ENCODE measurements at places on chromosomes 11 and 22.

- no peaks in the 10 kb centered on the region for H3K27me3 ChIP-seq
- no peaks in the 10 kb centered on the region for H3K36me3 ChIP-seq
- no peak for DNase-seq
- no peak overlapping the region for H3K27ac ChIP-seq
Observed at GRCh38 chr11:76288166-76288980, 82.1 kb upstream of the WNT11 start.

DNA sequence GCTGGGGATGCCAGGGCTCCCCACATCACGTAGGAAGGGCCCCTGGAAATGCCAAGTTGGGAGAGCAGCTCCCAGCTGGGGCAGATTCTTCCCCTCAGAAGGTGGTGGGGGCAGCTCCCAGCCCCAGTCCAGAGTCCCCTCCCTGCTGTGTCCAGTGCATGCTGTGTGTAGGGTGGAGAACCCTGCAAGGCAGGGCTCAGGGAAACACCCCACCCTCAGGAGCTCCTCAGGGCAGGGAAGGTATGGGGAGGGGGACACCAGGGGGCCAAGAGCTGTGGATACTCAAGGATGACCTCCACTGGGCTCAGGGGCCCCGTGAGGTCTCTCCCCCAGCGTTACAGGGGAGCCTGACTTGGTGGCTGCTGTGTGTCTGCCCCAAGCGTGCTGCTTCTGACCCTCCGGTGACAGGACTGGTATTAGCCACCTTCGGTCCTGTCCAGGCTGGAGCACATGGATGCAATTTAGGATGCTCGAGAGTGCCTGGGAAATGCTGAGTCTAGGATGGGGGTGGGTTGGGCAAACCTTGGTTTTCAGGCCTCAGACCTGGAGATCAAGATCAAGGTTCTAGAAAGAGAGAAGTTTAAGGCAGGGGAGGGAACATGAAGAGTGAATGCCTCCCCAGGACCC lies 16.1 kb upstream of the CABP7 start:
- H3K4me1 ChIP-seq = no peaks in the 10 kb centered on the region
- DNase-seq = no peak
- H3K27me3 ChIP-seq = no peaks in the 10 kb centered on the region
- H3K36me3 ChIP-seq = no peaks in the 10 kb centered on the region
- H3K27ac ChIP-seq = no peak overlapping the region
- no peak overlapping the region for H3K4me3 ChIP-seq

GRCh38 chr11:11414996-11415395 lies 61.9 kb upstream of the CSNK2A3 start:
- DNase-seq = no peak
- no peak overlapping the region for H3K27ac ChIP-seq
- H3K36me3 ChIP-seq = no peaks in the 10 kb centered on the region
- peaks cover 2% of the 10 kb centered on the region for H3K4me1 ChIP-seq
- no peaks in the 10 kb centered on the region for H3K27me3 ChIP-seq

GRCh38 chr22:34072585-34072984 lies 152.3 kb upstream of the LARGE1 start:
- H3K27me3 ChIP-seq = no peaks in the 10 kb centered on the region
- no peak overlapping the region for H3K4me3 ChIP-seq
- no peak overlapping the region for H3K27ac ChIP-seq
- no peaks in the 10 kb centered on the region for H3K36me3 ChIP-seq
- no peaks in the 10 kb centered on the region for H3K4me1 ChIP-seq

DNA sequence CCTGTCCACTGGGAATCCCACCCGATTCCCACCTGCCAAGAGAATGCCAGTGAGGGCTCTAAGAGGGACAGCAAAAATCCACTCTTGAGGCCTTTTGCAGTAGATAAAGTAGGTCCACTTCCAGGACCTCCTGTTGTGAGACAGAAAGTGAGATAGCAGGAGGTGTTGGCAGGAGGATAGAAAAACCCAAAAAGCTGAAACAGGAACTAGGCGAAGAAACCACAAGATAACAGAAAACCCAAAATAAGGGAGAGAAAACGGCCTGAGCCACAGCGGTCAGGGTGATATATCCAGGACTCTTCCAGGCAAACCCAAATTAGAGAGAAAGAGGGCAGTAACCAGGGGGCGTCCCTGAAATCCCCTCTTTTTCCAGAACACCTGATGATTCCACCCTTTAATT lies 79.7 kb upstream of the LINC01488 start:
- H3K27ac ChIP-seq = no peak overlapping the region
- H3K36me3 ChIP-seq = no peaks in the 10 kb centered on the region

DNA sequence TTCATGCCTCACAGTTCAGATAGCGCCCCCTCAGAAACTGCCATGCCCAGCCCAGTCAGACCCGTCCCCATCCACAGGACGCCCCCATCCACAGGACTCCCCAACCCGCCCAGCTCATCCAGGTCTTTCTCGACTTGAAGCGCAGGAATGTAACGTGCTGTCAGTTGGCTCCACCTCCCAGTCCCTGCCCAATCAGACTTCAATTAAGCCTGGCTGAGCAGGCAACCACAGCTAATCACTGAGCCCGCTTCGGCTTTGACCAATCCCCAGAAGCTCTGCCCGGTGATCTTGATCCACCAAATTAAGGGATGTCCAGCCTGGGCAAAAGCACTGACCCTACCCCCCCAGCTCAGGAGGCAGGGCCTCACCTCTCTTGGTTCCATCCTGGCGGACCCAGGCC lies 10.5 kb upstream of the MFNG start:
- no peaks in the 10 kb centered on the region for H3K27me3 ChIP-seq
- no peak overlapping the region for H3K27ac ChIP-seq
- DNase-seq = no peak
- peaks cover 1% of the 10 kb centered on the region for H3K36me3 ChIP-seq
- H3K4me1 ChIP-seq = peaks cover 24% of the 10 kb centered on the region

- H3K36me3 ChIP-seq = no peaks in the 10 kb centered on the region
- H3K4me1 ChIP-seq = no peaks in the 10 kb centered on the region
- H3K27me3 ChIP-seq = no peaks in the 10 kb centered on the region
- DNase-seq = no peak
Observed at GRCh38 chr11:110795112-110795624, 82.9 kb upstream of the ARHGAP20 start.

GRCh38 chr11:34587282-34587677 lies 33.6 kb upstream of the EHF start:
- no peaks in the 10 kb centered on the region for H3K27me3 ChIP-seq
- DNase-seq = no peak
- H3K4me3 ChIP-seq = no peak overlapping the region

DNA sequence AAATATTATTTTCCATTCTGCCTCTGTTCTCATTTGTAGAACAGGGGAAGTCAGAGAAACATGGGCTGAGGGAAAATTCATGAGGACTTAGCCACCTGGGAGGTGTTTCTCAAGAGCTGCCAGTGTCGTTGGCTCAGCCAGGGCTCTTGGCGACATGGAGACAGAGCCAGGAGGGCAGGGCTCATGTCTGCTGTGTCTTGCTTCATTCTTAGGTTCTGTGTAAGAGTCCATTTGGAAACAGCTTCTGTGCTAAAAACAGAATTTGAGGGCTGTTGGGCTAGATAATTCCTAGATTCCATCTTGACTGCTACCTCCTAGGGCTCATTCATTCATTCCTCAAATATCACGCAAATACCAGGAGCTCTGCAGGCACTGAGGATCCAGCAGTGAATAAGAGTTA lies 15.1 kb upstream of the MRGPRX2 start:
- no peaks in the 10 kb centered on the region for H3K27me3 ChIP-seq
- no peaks in the 10 kb centered on the region for H3K4me1 ChIP-seq
- no peaks in the 10 kb centered on the region for H3K36me3 ChIP-seq
- H3K27ac ChIP-seq = no peak overlapping the region

DNA sequence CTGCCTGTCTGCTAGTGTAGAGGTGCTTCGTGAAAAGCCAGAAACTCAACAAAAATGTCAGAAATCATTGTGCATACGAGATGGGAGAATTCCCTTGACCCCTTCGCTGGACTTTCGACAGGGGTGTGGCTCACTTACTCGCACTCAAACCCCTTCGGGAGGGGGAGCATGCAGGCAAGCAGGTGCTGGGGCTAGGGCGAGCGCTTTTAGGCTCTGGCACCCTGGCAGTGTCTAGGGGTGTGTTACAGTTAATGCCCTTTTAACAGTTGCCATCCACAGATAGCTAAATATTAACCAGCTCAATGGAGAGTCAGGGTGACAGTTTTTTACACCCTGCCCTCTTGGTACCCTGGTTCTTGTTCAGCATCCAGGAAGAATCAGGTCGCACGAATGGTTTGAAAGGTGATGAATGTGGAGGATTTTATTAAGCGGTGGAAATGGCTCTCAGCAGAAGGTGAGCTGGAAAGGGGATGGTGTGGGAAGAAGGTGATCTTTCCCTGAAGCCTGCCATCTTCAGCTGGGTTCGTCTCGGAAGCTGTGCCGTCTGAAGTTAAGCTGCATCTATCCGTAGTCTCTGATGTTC lies 59.6 kb upstream of the SHANK2 start:
- no peak overlapping the region for H3K27ac ChIP-seq
- H3K36me3 ChIP-seq = no peaks in the 10 kb centered on the region
- peak; percentile 28 for DNase-seq
- peaks cover 13% of the 10 kb centered on the region for H3K4me1 ChIP-seq
- H3K27me3 ChIP-seq = no peaks in the 10 kb centered on the region
- no peak overlapping the region for H3K4me3 ChIP-seq

- peaks cover 11% of the 10 kb centered on the region for H3K36me3 ChIP-seq
- DNase-seq = no peak
- H3K27me3 ChIP-seq = no peaks in the 10 kb centered on the region
- H3K27ac ChIP-seq = peak overlapping the region; percentile 89
- H3K4me1 ChIP-seq = peaks cover 10% of the 10 kb centered on the region
- peak overlapping the region; percentile 75 for H3K4me3 ChIP-seq
Observed at GRCh38 chr11:65084598-65085375, 765 bp downstream of the ZFPL1 start.

DNA sequence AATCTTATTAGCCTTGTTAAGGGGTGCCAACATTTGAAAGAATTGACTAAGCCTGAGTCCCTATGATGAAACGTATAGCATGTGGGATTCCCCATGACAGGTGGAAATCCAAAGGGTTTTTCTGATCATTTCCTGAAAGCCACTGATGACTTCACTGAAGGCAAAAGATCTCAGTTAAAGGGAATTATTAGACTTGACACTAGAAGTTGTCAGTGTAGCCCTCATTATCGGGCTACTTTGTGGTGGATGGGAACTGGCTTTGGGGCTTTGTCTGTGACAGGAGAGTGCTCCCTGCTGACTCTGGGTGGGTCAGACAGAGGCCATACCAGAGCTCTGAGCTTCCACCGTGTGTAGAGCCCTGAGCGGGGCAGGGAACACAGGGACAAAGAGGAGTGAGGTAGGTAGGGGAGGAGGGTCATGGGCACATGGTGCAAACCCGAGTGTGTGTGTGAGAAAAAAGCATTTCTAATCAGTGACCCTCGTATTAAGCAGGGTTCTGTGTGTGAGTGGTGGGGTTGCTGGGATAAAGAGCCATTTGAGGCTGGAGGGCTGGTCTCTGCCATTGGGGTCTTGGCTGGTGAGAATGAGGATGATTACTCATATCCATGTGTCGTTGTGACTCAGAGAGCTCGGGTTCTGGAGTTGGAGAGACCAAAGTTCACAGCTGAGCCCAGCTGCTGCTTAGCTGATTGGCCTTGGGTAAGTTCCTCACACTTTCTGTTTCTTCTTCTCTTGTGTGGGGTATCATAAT lies 101.1 kb downstream of the GRIK4 start:
- H3K27ac ChIP-seq = no peak overlapping the region
- H3K4me1 ChIP-seq = peaks cover 6% of the 10 kb centered on the region
- no peak overlapping the region for H3K4me3 ChIP-seq

DNA sequence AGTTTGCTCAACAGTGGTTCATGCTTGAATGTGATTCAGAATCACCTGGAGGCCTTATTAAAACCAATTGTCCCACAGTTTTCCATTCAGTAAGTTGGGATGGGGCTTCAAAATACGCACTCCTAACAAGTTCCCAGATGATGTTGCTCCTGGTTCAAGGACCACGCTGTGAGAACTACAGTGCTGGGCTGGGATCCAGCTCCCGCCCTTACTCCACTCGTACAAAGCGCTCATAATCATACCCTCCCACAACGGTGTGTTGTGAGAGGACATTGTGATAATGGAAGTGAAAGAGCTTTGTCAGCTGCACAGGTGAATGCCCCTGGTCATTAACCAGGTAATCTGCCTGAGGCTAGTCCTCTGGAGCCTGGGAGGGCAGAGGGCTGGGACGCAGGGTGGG lies 1.3 kb upstream of the CD82 start:
- H3K27ac ChIP-seq = peak overlapping the region; percentile 92
- DNase-seq = no peak
- peaks cover 27% of the 10 kb centered on the region for H3K4me1 ChIP-seq
- H3K27me3 ChIP-seq = no peaks in the 10 kb centered on the region

DNA sequence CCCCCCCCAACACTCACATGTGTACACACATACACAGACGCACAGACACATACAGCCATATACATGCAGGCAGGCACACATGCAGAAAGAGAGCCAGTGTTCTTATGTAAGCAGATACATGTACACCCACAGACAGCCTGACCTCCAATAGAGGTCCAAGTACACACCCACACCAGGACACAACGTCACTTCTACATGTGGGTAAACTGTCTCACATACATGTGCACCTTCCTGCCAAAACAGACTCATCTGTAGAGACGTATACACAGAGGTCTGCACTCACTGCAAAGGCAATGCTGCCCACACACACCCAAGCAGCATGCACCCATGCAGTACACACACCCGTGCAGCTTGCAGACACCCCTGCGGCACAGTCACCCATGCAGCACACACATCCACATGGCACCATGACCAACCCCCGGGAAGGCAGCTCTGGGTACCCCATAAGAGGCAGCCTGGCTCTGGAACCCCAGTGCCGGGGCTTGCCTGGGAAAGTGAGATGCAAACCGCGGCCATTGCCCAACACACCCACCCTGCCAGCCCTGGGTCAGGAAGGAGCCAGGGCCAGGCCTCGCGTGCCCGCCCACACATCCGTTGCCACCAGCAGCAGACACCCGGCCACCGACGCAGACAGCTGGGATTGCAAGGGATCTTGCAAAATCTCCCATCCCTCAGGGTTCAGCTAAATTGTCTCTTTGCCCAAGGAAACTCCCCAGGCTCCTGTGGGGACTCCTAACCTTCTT lies 10.1 kb downstream of the CASTOR1 start:
- H3K4me1 ChIP-seq = peaks cover 6% of the 10 kb centered on the region
- DNase-seq = no peak
- no peak overlapping the region for H3K4me3 ChIP-seq
- H3K27me3 ChIP-seq = no peaks in the 10 kb centered on the region

GRCh38 chr11:4125141-4125540 lies 30.5 kb downstream of the RRM1 start:
- peaks cover 31% of the 10 kb centered on the region for H3K36me3 ChIP-seq
- no peaks in the 10 kb centered on the region for H3K4me1 ChIP-seq
- H3K27me3 ChIP-seq = no peaks in the 10 kb centered on the region
- H3K4me3 ChIP-seq = no peak overlapping the region
